ENCODE measurements at places on chromosomes 5 and 9. TPM values are rescaled to one million over a fixed set of nuclear protein-coding genes. Genes with fewer than 3 reads are reported as not detected.

The ORM1 gene
- not detected for total RNA-seq

DNA sequence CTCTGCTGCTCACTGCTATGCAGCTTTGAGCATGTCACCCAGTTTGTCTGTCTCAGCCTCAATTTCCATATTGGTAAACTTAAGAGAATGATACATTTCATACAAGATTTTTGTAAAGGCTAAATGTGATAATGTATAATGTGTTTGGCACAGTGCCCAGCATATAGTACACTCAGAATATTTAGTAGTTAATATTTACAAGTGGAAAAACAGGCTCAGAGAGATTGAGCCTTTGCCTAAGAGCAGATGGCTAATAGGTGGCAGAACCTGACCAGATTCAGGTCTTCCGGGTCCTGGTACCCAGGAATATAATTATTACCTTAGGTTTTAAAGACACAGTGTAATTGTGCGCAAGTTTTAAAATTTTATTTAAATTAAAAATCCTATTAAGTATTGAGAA is 46.8 kb upstream of the KIAA1958 start:
- no peak for DNase-seq

GRCh38 chr5:108642170-108642906 is 105.4 kb upstream of the FER start:
- DNase-seq, result no peak

DNA sequence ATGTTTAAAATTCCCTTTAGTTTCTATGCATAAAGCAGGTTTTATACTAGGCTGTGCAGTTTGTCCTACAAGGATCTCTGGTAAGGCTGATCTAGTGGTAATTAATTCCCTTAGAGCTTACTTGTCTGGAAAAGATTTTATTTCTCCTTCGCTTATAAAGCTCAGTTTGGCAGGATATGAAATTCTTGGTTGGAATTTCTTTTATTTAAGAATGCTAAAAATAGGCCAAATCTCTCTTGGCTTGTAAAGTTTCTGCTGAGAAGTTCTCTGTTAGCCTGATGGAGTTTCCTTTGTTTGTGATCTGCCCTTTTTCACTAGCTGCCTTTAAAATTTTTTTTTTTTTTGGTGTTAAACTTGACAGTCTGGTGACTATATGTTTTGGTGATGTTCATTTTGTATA is 237.1 kb upstream of the TLE4 start:
- no peak for DNase-seq

DNA sequence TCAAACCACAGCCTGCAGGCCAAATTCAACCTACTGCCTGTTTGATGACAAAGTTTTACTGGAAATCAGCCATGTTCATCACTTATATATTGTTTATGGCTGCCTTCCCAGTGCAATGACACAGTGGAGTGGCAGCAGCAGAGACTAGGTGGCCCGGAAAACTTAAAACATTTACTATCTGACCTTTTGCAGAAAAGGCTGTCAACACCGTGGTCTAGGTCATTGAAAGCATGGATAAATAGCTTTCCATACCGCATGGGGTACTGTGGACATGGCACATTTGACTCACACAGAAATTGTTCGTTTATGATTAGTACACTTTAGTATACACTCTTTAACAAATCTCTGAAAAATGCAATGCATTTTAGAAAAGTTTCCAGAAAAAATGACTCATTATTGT is 298.3 kb upstream of the EFNA5 start:
- DNase-seq, result no peak

GRCh38 chr5:167460449-167461020 is 830.9 kb upstream of the WWC1 start:
- DNase-seq, result no peak
